Choroid plexus epithelial cell (primary cell): ENCODE measurements at places on chromosomes 13 and 19.

DNA sequence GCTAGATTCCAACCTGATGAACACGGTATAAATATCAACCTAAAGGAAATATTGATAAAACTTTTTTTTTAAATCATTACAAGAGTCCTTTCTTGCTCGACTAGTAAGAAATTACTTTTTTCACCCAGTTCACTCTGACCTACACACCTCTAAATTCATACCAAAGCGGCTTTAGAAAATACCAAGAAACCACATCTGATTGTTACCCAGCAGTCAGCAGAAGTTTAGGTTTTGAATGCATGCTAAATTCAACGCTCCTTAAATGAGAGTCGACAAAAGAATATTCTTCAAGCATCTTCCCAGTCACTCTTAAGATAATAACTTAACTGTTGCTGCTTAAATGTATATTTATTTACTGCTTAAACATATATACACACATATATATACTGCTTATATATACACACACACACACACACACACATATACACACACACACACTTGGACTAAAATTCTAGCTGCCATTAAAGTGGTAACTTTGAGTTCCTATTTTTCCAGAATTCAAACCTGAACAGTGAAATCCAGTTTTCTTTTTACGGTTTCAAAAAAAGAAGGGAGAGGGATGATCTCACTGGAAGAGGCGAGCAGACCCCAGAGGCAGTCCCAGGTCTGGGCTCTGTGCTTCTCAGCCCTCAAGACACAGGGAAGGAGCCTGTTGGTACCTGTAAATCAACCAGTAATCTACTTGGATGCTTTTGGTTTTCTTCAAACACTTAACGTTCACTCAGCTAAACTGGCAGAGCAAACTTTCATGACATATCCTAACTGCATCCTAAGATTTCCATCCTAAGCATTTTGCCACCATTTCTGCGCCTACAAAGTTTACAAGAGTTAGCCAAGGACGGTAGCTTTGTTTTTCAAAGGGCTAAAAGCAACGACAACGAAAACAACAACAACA lies 1.7 kb downstream of the STK24 start:
- peak; percentile 56 for DNase-seq

- DNase-seq = peak; percentile 15
Measured at GRCh38 chr13:35349673-35350278, 126.7 kb downstream of the MAB21L1 start.

DNA sequence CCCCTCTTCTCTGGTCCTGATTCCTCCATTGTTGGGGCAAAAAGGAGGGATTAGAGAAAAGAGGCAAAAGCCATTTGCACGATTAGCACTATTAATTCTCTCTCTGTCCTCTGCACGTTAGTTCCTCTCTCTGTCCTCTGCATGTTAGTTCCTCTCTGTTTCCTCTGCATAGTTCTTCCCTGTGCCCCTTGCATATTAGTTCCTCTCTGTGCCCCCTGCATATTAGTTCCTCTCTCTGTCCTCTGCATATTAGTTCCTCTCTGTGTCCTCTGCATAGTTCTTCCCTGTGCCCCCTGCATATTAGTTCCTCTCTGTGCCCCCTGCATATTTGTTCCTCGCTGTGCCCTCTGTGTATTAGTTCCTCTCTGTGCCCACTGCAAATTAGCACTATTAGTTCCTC lies 847.2 kb upstream of the GPC6 start:
- no peak for DNase-seq

GRCh38 chr19:18364826-18365528 lies 21.0 kb upstream of the GDF15 start:
- DNase-seq = peak; percentile 100

DNA sequence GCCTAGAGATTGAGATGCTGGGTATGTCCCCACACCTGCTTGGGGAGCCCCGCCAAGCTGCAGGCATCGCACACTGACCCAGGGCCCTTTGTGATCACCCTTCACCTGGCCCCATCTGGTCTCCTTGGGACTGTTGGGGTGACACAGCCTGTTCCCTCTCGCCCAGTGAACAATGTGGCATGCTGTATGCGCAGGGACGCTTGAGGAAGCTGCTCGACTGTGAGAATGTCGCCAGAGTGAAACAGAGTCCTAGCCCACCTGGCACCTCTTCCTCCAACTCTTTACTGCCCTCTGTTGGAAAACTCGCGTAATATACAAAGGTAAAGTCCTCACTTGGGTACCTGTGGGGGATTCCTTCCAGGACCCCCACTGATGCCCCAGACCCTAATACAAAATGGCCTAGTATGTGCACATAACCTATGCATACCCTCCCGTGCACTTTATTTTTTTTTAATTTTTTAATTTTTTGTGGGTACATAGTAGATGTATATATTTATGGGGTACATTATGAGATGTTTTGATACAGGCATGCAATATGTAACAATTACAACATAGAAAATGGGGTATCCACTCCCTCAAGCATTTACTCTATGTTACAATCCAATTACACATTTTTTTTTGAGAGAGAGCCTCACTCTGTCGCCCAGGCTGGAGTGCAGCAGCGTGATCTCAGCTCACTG lies 9.0 kb downstream of the BLOC1S3 start:
- DNase-seq = peak; percentile 19

GRCh38 chr13:38670627-38671026 lies 16.2 kb upstream of the FREM2 start:
- DNase-seq = peak; percentile 77

- DNase-seq = peak; percentile 46
Measured at GRCh38 chr19:5642204-5642603, 19.3 kb downstream of the SAFB start.

DNA sequence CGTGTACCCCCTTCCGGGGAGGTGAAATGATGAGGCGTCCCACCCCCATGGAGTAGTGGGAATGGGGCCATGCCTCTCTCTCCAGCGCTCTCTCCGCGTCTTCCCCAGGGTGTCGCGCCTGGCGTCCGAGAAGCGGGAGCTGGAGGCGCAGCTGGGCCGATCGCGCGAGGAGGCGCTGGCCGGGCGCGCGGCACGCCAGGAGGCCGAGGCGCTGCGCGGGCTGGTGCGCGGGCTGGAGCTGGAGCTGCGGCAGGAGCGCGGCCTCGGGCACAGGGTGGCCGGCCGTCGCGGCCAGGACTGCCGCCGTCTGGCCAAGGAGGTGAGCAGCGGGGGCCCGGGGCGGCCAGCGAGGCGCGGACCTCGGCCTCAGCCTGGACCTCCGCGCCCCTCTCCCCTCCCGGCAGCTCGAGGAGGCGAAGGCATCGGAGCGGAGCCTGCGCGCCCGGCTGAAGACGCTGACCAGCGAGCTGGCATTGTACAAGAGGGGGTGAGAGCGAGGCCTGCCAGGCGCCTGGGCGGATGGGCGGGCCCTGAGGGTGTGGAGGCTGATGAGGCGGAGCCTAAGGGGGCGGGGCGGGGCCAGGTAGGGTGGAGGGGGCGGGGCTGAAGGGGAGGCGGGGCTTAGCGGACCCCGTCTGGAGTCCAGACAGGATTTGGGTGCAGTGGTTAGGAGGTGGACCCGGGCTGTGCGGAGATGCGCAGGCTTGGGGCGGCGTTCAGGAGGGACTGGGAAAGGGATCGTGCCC lies 7.7 kb downstream of the PGLYRP1 start:
- DNase-seq = peak; percentile 18

DNA sequence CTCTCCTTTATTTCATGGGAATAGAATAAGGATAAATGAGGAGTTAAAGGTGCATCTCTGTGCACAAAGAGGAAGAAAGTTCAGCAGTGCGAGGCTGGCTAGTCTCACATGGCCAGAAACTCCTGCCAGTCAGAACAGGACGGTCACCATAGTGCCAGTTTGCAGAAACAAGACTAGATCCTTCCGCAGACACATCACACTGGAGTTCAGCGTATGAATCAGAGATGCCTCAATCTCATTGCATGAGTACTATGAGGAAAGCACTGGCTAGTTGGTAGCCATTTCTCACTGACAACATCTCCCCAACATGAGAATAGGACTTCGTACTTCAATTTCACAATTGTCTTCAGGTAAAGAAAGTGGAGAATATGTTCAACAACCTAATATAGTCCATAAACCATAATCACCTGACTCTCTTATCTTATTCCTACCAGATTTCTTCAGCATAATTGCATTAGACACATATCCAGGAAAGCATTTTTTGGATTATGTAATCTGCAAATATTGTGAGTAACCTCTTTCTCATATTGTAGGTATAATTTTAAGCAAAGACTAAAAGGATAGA lies 34.9 kb downstream of the RXFP2 start:
- no peak for DNase-seq

GRCh38 chr13:46963904-46964303 lies 67.1 kb upstream of the HTR2A start:
- no peak for DNase-seq

DNA sequence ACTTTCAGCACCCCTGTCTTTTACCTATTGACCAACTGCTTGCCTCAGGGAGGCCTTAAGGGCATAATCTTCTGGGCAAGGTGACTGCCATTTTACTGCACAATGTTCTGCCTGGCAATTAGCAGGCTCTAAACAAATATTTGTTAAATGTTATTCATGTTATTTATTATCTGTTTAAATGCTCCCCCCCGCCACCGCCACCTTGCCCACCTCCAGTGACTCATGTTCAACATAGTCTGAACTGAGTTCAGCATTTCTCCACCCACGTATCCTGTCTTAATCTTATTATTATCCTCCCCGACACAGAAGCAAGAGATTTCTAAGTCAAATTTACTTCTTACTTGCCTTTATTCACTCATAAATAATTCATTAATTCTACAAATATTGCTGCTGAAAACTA lies 144.8 kb downstream of the LIG4 start:
- no peak for DNase-seq

DNA sequence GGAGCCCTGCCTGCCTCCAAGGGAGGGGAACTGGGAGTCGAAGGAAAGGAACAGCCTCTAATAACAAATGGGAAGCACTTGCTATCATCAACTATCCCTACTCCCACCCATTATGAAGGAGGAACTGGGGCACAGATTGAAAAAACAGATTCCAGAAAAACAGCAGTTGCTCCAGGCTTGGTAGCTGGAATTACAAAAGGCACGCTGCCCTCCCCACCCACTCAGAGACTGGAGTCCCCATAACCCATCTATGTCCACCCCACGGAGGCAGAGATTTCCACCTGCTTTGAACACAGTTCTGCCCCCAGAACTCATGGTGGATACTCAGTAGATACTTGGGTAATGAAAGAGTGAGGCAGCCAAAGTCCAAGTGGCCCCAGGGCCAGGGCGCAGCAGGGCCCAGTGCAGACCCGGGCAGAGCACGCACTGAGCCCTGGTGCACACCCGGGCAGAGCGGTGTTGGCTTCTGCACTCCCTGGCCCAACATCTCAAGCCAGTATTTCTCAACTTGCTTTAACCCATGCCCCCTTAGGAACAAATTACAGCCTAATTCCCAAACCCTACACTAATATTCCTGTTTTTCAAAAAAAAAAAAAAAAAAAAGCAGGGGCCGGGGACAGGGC lies 19.1 kb upstream of the CCNP start:
- DNase-seq = no peak

DNA sequence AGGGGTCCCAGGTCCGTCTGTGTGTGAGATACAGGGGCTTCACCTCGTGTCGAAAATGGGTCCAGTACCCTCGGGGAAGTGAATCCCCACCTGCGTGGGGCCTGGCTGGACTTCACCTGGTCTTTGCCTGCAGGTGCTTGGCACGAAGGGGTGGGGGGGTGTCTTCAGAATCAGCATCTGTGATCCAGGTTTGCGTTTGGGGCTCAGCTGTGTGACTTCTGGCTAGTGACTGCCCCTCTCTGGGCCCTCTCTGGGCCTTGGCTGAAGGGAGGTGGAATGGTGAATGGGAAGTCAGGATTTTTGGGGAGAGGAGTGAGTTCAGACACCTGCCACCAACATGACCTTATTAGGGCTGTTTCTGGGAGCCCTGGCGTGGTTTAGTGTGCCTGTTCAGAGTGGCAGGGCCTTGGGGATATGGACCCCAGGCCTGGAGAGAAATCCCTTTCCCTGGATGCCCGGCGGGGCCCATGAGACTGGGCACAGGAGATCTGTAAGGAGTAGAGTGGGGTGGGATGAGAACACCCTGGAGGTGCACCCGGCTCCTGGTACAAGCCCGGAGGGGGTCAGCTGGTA lies 2.7 kb downstream of the CELF5 start:
- no peak for DNase-seq

- peak; percentile 56 for DNase-seq
Measured at GRCh38 chr13:100513987-100514670, 74.5 kb downstream of the GGACT start.

- no peak for DNase-seq
Measured at GRCh38 chr19:16297575-16298178, 26.9 kb upstream of the KLF2 start.

DNA sequence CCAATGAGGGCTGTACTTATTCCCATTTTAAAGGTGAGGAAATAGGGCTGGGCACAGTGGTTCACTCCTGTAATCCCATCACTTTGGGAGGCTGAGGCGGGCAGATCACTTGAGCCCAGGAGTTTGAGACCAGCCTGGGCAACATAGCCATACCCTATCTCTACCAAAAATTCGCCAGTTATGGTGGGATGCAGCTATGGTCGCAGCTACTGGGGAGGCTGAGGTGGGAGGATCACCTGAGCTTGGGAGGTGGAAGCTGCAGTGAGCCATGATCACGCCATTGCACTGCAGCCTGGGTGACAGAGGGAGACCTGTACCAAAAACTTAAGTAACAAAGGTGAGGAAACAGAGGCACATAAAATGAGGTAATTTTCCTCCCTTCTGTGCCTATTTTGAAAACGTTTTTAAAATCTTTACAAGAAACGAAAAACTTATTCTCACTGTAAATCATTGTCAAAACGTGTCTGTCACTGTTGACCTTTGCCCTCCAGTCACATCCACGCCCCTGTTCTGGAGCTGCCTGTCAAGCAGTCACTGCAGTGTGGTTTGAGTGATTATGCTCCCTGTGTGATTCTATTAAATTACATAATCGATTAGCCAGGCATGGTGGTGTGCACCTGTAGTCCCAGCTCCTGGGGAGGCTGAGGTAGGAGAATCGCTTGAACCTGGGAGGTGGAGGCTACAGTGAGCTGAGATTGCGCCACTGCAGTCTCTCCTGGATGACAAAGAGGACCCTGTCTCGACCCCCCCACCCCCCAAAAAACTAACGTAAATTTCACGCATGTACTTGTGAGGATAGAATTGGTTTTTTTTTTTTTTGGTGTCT lies 12.5 kb downstream of the NOP53 start:
- DNase-seq = no peak
